Right renal cortex interstitium (tissue), 3 donors: ENCODE measurements at places on chromosomes 11 and 22. TPM values are rescaled to one million over a fixed set of nuclear protein-coding genes. Genes with fewer than 3 reads are reported as not detected.

DNA sequence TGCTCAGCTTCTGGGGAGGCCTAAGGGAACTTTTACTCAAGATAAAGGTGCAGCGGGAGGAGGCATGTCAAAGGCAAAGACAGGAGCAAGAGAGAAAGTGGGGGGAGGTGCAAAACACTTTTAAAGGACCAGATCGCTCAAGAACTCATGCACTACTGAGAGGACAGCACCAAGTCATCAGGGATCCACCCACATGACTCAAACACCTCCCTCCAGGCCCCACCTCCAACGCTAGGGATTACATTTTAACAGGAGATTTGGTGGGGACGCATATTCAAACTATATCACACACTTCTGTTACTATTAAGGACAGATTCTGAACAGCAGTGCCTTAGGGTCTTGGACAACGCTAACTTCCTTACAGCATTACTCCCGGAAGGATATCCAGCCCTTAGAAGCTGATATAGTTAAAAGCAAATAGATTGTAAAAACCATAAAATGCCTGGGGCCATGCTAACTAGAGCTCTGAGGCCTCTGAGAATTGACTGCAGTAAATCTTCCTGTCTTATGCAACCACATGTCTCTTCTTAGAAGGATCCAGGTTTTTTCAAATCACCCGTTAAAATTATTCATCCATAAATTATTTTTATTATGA is 16.7 kb upstream of the ZC3H12C start:
- no peak for DNase-seq

DNA sequence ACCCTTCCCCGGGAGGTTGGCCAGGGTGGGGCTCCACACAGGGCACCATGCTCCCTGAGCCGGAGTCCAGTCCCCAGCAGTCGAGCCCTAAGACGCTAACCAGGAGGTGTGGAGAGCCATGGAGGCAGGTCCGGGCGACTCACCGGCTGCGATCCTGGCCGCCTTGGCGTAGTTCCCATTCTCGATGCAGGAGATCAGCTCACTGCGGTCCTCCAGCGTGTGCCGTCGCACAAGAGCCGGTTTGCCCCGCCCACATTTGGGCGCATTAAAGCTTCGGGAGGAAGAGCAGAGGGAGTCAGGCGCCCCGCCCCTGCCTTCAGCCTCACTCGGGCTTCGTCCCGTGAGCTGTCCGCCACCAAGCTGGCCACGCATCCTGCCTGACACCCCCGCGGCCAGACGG is 50.8 kb downstream of the BRD1 start:
- no peak for DNase-seq

- no peak for DNase-seq
These were observed 45.5 kb upstream of the GRIK4 start for GRCh38 chr11:120465921-120466534.

DNA sequence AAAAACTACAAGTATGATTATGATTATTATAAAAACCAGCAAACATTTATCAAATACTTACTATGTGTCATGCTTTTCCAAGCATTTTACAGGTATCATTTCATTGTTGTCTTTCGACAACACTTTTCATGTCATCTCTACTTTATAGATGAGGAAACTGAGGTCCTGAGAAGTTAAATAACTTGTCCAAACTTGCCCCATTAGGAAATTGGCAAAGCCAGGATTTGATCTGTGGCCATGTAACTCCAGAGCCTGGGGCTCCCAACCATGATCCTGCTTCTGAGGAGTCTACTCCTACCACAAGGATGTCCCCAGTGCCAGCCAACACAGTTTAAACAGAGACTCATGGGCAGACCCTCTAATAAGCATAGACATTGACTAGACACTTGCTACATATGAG is 15.2 kb downstream of the EHF start:
- no peak for DNase-seq

DNA sequence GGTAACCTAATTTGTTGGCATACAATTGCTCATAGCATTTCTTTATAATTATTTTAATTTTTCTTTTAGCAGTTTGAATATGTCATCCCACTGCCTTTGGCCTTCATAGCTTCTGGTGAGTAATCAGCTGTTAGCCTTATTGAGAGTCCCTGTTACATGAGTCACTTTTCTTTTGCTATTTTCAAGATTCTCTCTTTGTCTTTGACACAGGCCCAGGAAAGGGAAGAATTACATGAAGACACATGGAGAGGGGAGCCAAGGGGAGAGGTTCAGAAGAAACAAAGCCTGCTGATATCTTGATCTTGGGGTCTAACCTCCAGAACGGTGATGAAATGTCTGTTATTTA is 418.2 kb downstream of the METTL15 start:
- no peak for DNase-seq

GRCh38 chr11:80365076-80365725 is 924.4 kb upstream of the TENM4 start:
- no peak for DNase-seq

DNA sequence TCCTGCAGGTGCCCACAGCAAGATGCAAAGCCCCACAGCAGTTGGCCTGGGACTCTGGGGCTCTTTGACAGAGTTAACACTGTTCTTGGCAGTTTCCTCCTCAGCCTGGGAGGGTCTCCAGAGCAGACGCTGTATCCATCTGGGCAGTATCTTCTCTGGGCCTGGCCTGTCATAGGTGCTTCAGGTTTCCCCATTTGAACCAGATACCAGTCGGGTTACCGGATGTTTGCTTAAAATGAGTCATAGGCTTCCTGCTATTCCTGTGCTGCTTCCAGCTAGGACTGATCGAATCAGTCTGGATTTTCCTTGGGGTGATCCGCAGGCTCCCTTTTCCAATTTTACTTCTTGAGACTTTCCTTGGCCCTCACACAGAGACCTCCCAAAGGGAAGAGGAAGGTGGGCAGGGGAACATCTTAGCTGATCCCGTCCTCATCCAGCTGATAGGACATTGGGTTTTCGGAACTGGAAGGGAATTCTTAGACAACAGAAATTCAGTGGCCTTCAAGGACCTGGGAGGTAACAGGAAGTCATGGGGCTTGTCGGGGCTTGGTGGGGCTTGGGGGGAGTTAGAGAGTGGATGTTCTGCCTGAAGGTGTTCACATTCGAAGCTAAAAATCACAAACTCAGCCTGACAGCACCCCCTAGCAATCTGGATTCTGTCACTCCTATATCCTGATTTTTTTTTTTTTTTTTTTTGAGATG is 2.4 kb upstream of the RANGAP1 start:
- no peak for DNase-seq

GRCh38 chr11:64759722-64760719 is at the start of gene PYGM:
Gene PYGM, minus strand, starts transcription at chr11:64759974. Its CDS starts 76 bp downstream, at chr11:64759898.
- no peak for DNase-seq

GRCh38 chr11:134139873-134140331 is 71.0 kb downstream of the JAM3 start:
- no peak for DNase-seq

GRCh38 chr22:30893434-30894370 is 74.9 kb downstream of the MORC2 start:
- DNase-seq, result no peak

DNA sequence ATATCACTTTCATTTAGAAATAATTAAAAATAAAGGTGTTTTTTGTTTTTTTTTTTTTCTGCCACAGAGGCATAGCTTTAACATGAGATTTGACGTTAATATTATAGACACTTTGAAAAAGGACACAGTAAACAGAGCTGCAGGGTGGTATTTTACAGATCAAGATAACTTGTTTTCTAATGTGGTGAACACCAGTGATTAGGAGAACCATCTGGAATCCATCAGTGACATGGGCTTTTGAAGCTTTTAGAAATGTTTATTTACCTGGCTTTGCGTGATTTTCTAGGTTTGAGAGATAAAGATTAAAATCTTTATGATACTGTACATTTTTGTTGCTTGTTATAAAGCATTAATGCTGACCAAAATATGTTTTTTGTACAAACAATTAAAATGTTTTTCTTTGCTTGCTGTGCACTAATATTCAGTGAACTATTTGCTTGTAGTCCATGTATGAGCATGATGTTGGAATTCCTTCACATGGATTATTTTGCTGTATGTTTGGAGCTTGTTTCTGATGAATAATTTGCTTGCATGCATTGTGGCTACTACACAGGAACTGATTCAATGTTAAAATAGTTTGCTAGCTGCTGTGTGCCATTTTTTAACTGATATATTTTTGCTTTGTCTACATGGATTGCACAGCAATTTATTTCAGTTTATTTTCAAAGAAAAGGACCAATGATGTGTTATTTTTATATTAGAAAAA is 352.1 kb upstream of the NARS2 start:
- no peak for DNase-seq

GRCh38 chr11:95688501-95689222 is 100.9 kb downstream of the FAM76B start:
- DNase-seq, result no peak

DNA sequence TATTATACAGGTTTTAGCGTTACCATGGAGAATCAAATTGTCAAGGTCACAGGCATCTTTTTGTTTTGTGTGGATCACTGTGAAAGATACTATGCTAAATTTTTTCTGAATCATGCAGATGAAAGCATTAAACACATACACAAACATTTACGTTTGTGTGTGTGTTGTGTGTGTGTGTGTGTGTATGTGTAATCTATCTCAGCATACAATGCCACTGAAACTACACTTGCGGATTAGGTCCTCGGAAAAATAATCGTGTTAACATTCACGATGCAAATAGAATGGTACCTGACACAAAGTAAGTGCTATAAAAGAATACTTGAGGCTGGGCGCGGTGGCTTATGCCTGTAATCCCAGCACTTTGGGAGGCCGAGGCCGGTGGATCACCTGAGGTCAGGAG is 41.9 kb upstream of the TOP3B start:
- no peak for DNase-seq

- DNase-seq, result no peak
These were observed 223.5 kb downstream of the GRIK4 start for GRCh38 chr11:120735035-120735434.

DNA sequence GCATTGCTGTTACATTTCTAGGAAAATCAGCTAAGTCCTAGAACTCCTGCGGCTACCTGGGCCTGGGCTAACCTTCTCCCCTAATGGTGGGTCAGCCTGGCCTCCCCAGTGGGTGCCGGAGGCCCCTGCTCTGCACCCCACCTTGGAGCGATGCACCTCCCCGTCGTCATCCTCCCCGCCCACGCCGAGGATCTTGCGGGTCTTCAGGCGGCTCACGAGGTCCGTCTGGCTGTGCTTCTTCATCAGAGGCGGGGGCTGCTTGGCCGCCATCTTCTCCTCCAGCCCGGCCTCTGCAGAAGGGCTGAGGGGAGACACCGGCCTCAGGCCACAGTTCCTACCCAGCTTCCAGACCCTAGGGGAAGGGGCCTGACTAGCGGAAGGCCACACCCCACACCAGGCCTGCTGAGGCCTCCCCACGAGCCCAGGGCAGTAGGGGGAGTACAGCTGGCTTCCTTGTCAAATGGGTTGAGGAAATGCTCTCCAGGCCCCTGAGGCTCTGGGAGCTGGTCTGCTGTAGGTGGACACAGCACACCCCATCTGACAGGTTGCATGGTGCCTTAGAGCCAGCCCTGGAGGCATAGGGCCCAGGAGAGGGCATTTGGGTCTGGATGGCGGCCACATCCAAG is 12.5 kb downstream of the TP53I11 start:
- no peak for DNase-seq

GRCh38 chr22:48097723-48098122 is 1335.3 kb downstream of the TBC1D22A start:
- DNase-seq, result no peak

GRCh38 chr11:131229221-131229620 is 141.2 kb upstream of the NTM start:
- no peak for DNase-seq

GRCh38 chr22:46800102-46800857 is 37.8 kb downstream of the TBC1D22A start:
- no peak for DNase-seq

DNA sequence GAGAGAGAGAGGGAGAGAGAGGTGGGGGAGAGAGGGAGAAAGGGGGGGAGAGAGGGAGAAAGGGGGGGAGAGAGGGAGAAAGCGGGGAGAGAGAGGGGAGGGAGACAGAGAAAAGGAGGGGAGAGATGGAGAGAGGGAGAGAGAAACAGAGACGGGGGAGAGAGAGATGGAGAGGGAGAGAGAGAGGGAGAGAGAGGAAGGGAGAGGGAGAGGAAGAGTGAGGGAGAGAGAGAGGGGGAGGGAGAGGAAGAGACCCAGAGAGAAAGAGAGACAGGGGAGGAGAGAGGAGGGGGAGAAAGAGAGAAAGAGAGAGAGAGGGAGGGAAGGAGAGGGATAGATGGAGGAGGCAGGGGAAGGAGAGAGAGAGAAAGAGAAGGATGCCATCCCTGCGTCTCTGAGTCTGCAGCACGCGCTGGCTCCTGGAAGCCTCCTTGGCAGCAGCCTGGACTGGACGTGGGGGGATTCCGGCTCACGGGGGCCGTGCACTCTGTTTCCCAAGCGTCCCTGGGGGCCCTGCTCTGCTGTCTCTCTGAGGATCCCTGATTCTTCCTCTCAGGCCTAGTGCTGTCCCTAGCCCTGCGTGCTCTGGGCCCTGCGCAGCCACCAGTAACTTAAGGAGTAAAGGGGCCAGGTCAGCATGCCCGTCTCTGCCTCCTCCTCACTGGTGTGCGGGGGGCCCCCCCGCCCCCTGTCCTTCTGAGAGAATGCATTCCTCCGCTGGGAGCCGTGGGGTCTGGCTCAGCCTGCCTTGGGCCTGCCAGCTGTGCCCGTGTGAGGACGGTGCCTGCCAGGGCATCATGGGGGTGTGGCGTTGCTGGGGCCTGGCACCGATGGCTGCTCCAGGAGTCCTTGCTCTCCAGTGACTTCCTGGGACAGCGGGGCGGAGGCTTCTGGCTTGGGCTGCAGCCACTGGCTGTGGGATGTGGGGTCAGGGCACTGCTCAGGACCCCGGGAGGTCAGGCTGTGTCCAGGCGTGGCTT is 429.5 kb downstream of the TBC1D22A start:
- no peak for DNase-seq

DNA sequence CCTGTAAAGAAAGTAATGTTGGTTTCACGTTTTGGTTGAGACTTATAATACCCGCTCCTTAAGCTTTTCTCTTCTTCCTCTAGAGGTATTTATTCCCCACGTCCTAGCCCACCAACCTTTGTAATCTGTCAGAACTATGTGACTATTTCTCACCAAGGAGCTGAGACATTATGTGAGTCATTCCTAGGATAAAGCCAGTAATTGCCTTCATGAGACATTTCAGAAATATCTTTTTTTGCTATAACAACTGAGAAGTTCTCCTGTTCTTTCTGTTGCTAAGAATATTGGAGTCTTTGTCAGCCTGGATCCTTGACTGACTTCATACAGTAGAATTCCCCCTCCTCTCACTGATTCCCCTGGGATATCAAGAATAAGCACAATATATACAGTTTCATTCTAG is 1497.0 kb upstream of the TENM4 start:
- no peak for DNase-seq

MPPED1 gene
- 0.54 TPM for polyA plus RNA-seq

DMC1 gene
- 6.7 TPM for polyA plus RNA-seq

RAB38 gene
- 21.7 TPM for polyA plus RNA-seq

APOL4 gene
- 8.8 TPM for polyA plus RNA-seq

DCHS1 gene
- polyA plus RNA-seq, result 27.8 TPM

OR56A1 gene
- not detected for polyA plus RNA-seq

FGF19 gene
- 0.19 TPM for polyA plus RNA-seq

GGT5 gene
- 16.5 TPM for polyA plus RNA-seq

PDE3B gene
- polyA plus RNA-seq, result 9.1 TPM

ARHGAP20 gene
- 4.1 TPM for polyA plus RNA-seq

CABP4 gene
- polyA plus RNA-seq, result 0.44 TPM

BCO2 gene
- polyA plus RNA-seq, result 2.6 TPM

PDE2A gene
- 13.0 TPM for polyA plus RNA-seq
